ENCODE measurements at places on chromosomes 3 and 15.

- no peak for DNase-seq
These were observed 17.6 kb downstream of the VGLL4 start for GRCh38 chr3:11626084-11626463.

- DNase-seq = no peak
These were observed 28.9 kb downstream of the IGSF10 start for GRCh38 chr3:151431940-151432339.

GRCh38 chr3:16935781-16936180 lies 51.0 kb downstream of the PLCL2 start:
- DNase-seq = no peak

- DNase-seq = no peak
These were observed 81.7 kb downstream of the LRTM1 start for GRCh38 chr3:54846119-54846518.

- DNase-seq = no peak
These were observed 24.1 kb upstream of the MINAR1 start for GRCh38 chr15:79408041-79408440.
